Lung microvascular endothelial cell (primary cell): ENCODE measurements at places on chromosomes 3 and 15. TPM values are rescaled to one million over a fixed set of nuclear protein-coding genes. Genes with fewer than 3 reads are reported as not detected.

GRM2 gene
- under 0.01 TPM in 2 replicates for total RNA-seq

- DNase-seq: peak; percentile 28
These were observed 132.1 kb downstream of the LPP start for GRCh38 chr3:188286087-188286513.

DNA sequence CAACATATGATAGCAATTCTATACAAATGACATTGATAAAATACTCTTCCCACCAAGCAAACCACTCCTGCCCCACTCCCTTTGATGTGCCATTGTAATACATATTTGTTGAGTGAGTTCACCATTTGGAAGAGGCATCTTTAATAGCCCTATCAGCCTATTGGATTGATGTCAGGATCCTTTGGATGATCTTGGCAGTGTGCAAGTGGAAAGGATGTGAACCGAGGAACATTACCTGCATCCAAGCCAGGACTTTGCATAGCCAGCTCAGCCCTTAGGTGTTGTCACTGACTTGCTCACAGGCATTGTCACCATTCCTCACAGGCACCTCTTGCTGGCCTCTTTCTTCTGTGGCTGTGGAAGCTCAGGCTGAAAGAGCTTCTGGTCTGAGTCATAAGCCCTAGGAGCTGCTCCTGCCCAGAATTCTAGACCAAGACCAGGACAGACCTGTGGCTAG, 16.5 kb upstream of the TIMP4 start:
- no peak for DNase-seq

ZPLD1 gene
- total RNA-seq: not detected in 2 replicates

DCBLD2 gene
- 16.1 and 16.5 TPM in 2 replicates for total RNA-seq

- DNase-seq: no peak
These were observed 5.6 kb downstream of the SLC25A38 start for GRCh38 chr3:39388741-39389248.

DNA sequence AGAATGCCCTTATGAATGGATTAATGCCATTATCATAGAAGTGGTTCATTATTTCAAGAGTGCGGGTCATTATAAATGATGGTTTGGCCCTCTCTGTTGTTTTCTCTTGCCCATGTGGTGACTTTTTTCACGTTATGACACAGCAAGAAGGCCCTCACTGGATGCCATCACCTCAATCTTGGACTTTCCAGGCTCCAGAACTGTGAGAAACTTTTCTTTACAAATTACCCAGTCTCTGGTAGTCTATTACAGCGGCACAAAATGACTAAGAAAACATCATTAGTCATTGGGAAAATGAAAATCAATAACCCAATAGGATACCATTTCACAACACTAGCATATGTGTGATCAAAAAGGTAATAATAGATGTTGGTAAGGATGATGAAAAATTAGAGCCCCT, 119.0 kb upstream of the LPP start:
- no peak for DNase-seq

- no peak for DNase-seq
These were observed 211.8 kb downstream of the CTNNB1 start for GRCh38 chr3:41411065-41411464.

- no peak for DNase-seq
These were observed 377.1 kb downstream of the VPS13C start for GRCh38 chr15:61682891-61683735.

- no peak for DNase-seq
These were observed 608.2 kb upstream of the CCDC54 start for GRCh38 chr3:106768941-106769480.
